ENCODE measurements at places on chromosomes 1 and 21.

DNA sequence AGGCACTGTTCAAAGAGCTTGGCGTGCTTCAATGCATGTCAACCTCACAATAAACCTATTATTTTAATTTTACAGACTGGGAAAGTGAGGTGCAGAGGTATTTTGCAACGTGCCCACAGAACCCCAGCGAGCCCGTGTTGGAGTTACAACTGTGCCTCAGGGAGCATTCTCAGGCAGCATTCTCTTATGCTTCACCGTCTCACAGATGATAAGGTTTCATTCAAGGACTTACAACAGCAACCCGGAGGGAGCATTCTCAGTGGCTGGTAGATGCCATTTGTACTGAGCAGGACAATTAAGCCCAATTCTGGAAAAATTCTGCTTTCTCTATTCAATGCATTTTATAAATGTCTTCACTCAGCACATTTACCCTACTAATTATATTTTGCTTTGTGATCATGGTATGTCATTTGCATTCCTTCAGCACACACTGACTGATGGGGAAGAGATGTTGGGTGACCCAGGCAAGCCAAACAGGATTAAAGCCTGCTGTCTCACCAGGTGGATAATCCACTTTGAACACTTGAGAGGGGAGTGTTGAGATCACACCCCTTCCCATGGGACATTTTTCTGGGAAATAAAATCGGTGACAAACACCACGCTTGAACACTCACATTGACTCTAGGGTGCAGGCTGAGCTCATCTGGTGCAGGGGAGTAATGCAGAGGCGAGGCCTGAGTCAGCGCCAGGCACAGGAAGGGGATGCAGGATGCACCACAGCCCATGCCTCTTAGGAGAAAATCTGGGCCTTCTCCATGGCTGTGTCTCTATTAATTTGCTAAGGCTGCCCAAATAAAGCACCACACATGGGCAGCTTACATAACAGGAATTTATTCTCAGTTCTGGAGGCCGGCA, 113.9 kb downstream of the CLIC6 start:
- no peak for DNase-seq

DNA sequence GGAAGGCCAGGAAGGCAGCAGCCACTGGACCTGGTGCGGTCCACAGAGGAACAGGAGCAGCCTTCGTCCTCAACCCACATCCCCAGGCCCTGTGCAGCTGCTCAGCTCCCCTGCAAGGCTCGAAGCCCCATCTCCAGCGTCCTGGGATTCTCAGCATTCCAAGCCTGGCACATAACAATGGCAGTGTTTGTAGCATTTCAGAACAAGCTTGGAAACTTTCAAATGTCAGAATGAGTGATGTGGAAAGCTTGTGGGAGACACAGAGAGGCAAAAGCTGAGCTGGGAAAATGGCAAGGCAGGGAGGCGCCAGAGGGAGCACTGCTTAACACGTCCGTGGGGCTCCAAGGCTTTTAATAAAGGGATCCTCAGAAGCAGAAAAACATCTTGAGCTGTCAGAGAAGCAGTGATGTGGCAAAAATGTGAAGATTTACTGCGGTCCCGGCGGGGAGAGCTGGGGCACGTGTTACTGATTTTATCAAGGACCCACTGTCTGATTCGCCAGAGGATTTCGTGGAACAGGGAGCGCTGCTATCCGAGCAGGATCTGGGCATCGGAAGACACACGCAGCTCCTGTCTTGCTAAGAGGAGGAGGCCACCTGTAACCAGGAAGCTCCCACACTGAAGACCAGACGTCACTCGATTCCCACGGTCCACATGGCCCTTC, 38.1 kb downstream of the TOMM20 start:
- DNase-seq = no peak

DNA sequence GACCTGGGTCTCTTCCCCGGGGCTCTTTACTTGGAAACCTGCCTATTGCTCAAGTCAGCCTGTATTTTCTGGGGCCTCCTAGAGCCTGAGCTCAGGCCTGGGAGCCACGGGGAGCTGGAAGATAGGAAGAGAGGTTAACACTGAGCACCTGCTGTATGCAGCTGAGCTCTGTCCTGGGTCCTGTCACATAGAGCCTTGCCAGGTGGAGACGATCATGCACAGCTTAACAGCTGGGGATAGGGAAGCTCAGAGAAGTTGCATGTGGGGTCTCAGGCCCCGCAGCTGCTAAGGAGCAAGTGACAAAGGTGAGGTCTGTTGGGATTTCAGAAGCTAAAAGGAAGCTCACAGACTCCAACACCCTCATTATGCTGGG, 127.4 kb upstream of the TMEM51 start:
- DNase-seq = no peak

DNA sequence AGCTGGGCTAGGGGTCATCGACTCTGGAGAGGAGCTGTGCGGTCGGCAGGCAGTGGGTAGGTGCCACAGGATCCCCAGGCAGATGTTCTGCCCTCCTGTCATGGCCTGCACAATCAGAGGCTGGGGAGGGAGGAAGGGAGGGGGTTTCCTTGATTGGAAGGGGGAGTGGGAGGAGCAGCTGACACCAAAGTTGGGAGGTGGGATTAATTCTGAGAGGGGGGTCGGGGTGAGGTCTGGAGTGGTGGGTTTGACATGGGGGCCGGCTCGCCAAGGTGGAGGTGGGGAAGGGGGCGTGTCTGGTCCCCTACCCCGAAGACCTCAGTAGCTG, 651 bp upstream of the HPCA start:
- DNase-seq = no peak

Measured in stimulated activated CD8-positive, alpha-beta memory T cell treated with anti-CD3 and anti-CD28 coated beads, Interleukin-4, amount 100 ng/mL, for 4 hours (primary cell).